ENCODE measurements at places on chromosomes 4 and X.

DNA sequence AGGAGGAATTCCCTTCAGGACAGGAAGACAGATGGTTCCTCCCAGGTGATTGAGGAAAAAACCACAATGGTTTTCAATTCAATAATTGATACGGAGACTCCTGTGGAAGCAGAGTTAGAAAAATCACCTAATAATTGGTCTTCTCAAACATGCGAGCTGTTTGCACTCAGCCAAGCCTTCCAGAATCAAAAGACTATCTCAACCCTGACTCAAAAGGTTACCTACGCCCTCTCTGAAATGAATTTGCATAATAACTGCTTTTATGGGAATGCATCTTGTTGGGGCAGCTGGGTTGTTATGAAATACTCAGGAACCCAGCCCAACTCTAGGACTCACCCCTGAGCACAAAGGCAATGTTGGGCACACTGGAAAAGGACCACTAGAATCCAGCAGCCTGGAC lies 66.9 kb upstream of the ARSJ start:
- DNase-seq = no peak

- no peak for DNase-seq
Observed at GRCh38 chr4:74018116-74018515, 19.6 kb upstream of the CXCL5 start.

GRCh38 chr4:104146048-104146447 lies 348.6 kb downstream of the CXXC4 start:
- no peak for DNase-seq

GRCh38 chr4:80271801-80272200 lies 5.3 kb downstream of the FGF5 start:
- no peak for DNase-seq

DNA sequence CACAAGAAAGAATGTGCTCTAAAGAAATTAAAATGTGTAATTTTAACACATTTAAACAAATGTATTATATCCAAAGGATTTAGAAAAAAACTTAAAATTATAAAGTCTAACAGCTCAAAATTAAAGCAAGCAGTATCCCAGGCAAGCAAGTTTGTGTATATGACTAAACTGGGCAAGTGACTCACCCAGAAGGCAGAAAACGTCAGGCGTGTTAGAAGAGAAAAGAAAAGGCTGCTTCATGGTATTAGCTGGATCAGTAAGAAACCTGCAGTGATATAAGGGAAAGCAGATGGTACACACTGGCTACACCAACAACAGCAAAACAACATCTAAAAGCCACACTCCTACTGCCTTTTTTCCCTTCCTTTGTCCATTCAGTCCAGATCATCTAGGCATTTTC lies 250.6 kb upstream of the NDST3 start:
- no peak for DNase-seq

DNA sequence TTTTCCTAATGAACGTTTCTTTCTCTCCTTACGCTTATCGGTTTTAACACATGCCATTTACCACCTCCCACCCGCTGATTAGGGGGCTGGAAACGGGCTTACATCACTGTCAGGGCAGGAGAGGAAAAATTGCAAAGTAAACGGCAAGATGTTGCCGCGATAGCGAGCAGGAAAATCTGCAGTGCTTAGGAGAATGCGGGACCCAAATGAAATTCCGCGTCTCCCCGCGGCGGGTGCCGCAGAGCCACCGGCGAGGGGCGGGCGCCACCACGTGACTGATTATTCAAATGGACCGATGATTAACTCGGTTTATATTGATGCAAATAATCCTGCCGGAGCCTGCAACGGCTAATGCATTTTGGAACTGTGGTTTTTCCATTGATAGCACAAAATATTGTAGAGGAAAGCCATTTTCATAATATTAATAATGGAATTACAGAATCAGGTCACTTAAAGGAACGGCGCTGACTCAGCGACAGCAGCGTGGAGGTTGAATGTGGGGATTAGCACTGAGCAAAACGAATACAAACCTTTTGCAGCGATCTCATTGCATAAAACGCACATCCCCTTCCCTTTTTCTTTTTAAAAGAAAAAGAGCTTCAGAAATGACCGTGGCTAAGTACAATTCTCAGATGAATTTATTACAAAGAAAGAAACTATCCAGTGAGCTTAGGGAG lies 224.2 kb downstream of the STIM2 start:
- DNase-seq = no peak

DNA sequence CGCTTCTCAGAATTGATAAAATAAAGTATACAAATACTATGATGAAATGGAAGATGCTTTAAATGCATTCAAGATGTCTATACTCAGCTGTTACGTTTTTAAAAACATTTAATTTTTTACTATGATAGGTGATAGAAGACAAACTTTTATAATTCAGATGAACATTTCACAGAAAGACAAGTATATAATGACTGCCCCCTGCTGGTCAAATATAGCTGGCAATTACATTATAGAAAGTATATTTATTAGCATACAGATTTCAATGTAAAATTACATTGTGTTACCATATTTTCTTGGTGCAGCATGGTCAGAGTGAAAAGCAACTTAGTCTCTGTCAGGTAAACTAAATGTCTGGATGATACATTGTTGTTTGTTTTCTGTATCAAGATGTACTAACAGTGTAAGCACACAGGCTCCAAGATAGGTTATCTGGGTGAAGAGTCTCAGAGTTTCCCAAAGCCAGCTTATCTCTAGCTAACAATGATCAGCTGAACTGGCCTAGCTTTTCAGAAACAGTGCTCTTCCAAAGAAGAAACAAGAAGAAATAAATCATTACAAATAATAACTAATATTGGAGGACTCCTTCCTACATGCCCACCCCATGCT lies 54.1 kb downstream of the SRPX start:
- no peak for DNase-seq

GRCh38 chr4:90209922-90210321 lies 82.7 kb downstream of the CCSER1 start:
- no peak for DNase-seq

GRCh38 chr4:48069026-48069425 lies 52.5 kb downstream of the NIPAL1 start:
- DNase-seq = no peak

DNA sequence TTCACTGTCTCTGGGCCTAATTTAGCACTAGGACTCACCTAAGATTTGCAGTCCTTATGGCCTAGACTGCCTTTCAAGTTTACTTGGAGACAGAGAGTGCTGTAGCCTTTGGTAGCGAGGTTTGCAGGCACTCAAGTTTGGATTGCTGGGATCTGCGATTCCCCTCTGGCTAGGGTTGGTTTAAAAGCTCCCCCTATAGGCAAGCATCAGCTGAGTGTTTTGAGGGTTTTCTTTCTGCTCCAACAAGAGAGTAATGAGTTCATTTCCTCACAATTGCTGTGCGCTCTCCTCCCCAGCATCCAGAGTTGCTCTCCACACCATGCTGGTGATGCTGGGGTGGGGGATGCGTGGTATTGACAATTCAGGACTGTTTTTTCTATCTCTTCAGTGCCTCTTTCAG lies 206.9 kb downstream of the GLUD2 start:
- no peak for DNase-seq

GRCh38 chr4:1628892-1629698 lies 55.0 kb downstream of the FAM53A start:
- peak; percentile 24 for DNase-seq

GRCh38 chr4:127782025-127782274 lies 172 bp upstream of the HSPA4L start:
- DNase-seq = peak; percentile 67

DNA sequence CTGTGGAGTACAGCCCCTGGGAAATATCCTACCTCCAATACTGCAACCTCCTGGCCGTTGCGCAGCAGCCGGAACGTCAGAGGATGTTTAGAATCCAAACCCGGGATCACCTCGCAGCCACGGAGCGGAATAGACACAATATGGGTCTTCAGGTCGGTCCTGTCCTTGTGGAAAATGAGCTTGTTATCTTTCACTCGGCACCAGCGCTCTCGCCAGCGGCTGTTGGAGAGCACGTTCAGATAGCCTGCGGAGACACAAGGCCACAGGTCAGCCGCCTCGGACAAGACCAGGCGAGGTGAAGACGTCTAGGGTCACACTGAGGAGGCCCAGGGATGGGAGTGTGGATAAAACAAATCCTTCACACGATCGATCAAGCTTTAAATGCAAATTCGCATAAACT lies 139.3 kb downstream of the AFAP1 start:
- DNase-seq = no peak

GRCh38 chrX:17923546-17923945 lies 62.4 kb upstream of the RAI2 start:
- no peak for DNase-seq

- DNase-seq = no peak
Observed at GRCh38 chrX:86379209-86379608, 231.0 kb downstream of the DACH2 start.

DNA sequence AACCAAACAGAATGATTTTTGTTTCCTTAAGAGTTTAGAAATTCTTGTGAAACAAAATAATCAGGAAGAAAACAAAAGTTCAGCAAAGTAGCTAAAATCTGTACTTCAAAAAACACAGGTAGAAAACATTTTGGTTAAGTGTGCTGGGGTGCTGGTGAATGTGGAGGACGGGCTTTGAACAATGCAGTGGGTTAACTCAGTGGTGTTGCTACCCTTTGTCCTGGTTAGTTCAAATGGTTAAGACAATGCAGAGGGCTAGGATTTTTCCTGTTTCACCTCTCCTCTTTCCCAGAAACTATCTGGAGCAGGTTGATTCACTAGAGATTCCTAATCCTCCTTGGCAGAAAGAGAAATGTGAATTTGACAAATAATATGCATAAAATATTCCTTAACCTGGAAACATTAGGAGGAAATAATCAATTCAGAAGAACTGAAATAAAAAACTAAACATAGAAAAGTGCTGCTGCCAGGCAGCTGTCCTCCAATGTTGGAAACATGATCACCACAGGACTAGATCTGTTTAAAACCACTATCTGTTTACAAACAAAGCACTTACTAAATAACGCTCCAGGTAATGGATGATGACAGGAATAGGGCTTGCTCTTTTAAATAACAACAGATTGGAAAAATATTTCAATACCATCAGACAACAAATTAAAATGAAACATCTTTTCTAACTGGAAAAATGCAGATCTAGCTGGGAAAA lies 148.9 kb downstream of the MAML3 start:
- no peak for DNase-seq

GRCh38 chr4:69025999-69026387 lies 70.3 kb upstream of the UGT2B7 start:
- no peak for DNase-seq

- DNase-seq = no peak
Observed at GRCh38 chr4:141511055-141511454, 125.3 kb upstream of the IL15 start.

- no peak for DNase-seq
Observed at GRCh38 chrX:81338924-81339323, 137.0 kb downstream of the SH3BGRL start.

DNA sequence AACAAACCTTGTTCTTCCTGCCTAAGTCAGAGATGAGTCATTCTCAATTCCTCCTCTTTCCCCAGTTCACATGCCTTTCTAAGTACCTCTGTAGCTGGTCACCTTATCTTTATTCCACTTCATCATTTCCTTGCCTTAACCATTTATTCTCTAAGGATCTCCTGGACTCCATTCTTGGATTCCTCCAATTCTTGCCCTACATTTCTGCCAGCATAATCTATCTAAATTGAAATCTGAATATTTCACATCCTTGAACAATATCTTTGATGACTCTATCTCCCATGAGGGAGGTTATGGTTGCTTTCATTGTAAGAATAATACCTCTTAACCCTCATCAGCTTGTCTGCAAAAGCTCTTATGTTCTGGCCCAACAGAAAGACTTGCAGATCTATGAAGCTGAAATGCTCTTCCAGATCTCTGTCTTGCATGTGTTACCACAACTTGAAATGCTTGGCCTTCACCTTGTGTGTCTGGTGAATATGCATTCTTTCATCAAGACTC lies 28.6 kb upstream of the PDE5A start:
- DNase-seq = no peak

DNA sequence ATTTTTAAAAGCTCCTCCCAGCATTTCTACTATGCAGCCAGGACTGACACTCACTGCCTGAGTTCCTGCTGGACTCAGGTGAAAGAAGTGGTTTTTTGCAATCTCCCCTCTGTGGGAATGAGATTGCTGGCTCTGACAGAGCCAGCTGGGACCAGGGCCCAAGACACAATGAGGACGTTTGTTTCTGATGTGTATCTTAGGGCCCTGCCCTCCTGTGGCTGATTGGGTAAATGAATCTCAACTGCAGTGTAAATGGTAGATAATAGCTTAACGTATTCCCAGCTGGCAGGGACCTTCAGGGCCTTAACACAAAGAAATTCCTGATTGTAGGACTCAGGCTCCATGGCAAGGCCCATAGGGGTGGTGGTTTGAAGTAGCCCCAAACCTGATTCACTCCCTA lies 85.8 kb upstream of the PRPS1 start:
- DNase-seq = peak; percentile 59

GRCh38 chr4:79626611-79627010 lies 218.6 kb upstream of the GK2 start:
- DNase-seq = no peak

- DNase-seq = no peak
Observed at GRCh38 chr4:99863804-99864203, 30.4 kb downstream of the LAMTOR3 start.

- no peak for DNase-seq
Observed at GRCh38 chrX:68571292-68571609, 72.4 kb downstream of the YIPF6 start.

DNA sequence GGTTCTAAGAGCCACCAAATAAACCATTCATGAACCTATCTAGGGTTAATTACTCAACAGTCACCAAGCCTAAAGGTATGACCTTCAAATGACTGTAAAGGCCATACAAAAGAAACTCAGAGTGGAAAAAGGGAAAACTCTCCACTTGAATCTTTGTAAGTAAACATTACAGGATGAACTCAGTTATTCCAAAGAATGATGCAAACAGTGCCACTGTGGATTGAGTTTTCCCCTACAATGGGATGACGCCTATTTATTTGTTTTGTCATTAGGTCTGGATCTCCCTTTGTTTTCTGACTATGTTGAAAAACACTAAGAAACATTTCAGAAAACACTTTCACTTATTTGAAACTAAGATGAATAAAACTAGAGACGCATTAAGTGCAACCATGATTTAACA lies 12.7 kb downstream of the NUDT6 start:
- DNase-seq = no peak

GRCh38 chr4:156962528-156962974 lies 9.0 kb downstream of the PDGFC start:
- no peak for DNase-seq

GRCh38 chr4:113574636-113575103 lies 186.9 kb downstream of the CAMK2D start:
- no peak for DNase-seq

DNA sequence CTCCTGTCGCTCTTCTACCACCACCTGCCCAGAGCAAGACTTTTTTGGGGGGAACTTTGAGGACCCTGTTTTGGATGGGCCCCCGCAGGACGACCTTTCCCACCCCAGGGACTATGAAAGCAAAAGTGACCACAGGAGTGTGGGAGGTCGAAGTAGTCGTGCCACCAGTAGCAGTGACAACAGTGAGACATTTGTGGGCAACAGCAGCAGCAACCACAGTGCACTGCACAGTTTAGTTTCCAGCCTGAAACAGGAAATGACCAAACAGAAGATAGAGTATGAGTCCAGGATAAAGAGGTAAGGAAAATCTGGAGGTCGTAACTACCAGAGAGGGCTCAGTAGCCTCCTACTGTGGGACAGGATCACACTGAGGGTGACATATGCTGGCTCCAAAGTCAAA lies 364.5 kb downstream of the MAPK10 start:
- no peak for DNase-seq

GRCh38 chr4:113276464-113277170 lies 227.2 kb downstream of the ANK2 start:
- DNase-seq = no peak

- no peak for DNase-seq
Observed at GRCh38 chr4:2902126-2902525, 58.5 kb downstream of the ADD1 start.

Data from NCI-H1436 (cell line).